ENCODE measurements at places on chromosomes 5 and 9.

DNA sequence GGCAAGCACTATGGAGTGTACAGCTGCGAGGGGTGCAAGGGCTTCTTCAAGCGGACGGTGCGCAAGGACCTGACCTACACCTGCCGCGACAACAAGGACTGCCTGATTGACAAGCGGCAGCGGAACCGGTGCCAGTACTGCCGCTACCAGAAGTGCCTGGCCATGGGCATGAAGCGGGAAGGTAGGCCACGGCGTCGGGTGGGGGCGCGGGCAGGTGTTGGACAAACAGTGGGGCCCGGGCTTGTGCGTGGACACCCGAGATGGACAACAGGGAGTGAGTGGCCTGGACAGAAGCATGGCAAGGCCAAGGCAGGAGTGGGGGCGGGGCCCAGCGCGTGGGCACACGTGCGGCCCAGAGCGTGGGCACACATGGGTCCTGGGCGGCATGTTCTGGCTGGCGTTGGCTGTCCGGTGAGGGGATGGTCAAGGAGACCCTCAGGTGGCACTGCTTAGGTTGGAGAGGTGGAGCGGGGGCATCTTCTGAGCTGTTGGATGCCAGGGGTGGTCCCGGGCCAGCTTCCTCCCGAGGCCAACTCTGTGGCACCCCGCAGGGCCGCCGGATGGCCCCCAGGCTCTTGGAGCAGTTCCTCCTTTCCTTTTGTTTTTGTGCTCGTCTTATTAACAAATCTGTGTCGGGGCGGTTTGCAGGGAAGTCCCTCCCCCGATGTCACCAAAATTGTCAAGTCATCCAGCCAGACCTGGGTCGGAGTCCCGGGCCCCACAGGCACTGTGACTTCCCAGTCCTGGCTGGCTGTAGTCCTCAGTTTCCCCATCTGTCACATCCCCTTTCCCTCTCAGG is 82.9 kb downstream of the RXRA start:
- DNase-seq: no peak

GRCh38 chr9:5971740-5972139 is 43.7 kb downstream of the RANBP6 start:
- DNase-seq: no peak

DNA sequence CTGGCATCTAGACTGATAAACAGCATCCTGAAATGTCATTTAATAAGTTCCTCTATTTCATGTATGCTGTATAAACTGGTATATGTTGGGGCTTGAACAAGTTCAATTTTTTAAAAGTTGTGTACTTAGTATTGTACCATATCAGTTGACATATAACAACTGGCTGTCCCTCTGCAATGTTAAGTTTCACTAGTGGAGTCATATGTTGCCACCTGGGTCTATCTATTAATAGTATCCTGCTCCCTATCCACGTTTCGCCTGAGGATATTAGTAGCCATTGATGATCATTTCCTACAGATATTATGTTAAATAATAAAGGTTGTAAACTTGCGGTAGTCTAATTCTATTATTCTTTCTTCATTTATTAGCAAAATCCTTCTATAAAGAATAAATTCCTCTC is 177.6 kb downstream of the RFX3 start:
- DNase-seq: no peak

- no peak for DNase-seq
Measured at GRCh38 chr9:135461936-135462335, 17.6 kb upstream of the PPP1R26 start.
